Sigmoid colon (tissue), 7 donors: ENCODE measurements at places on chromosomes 16 and 17. TPM values are rescaled to one million over a fixed set of nuclear protein-coding genes. Genes with fewer than 3 reads are reported as not detected.

The MED13 gene
- 51.8 TPM for total RNA-seq

The RNU2-1 gene
- total RNA-seq, result not detected

The PPP1R1B gene
- total RNA-seq, result 6.0 TPM

The CD300A gene
- 3.0 TPM for total RNA-seq

The HOXB4 gene
- 8.3 TPM for total RNA-seq

The HBQ1 gene
- total RNA-seq, result not detected

GRCh38 chr17:82228842-82229697, at the start of gene SLC16A3:
Gene SLC16A3, plus strand, starts transcription at chr17:82229042. Its CDS starts 6,967 bp downstream, at chr17:82236009.
- no peaks in the 10 kb centered on the region for H3K4me1 ChIP-seq
- peaks cover 5% of the 10 kb centered on the region for H3K27me3 ChIP-seq
- peak within 1 kb of the TSS; percentile 87 for H3K27ac ChIP-seq
- peak within 1 kb of the TSS; percentile 63 for H3K4me3 ChIP-seq

GRCh38 chr17:10837921-10838320, at the start of gene PIRT:
Gene PIRT, minus strand, starts transcription at chr17:10838087. Its CDS starts 12,442 bp downstream, at chr17:10825645.
- H3K36me3 ChIP-seq, result no peaks in the 10 kb centered on the region
- H3K27me3 ChIP-seq, result no peaks in the 10 kb centered on the region
- no peaks in the 10 kb centered on the region for H3K4me1 ChIP-seq
- DNase-seq, result no peak

GRCh38 chr17:5631958-5632590, 47.8 kb upstream of the NLRP1 start:
- no peaks in the 10 kb centered on the region for H3K27me3 ChIP-seq
- H3K36me3 ChIP-seq, result no peaks in the 10 kb centered on the region
- no peak overlapping the region for H3K4me3 ChIP-seq
- no peak for DNase-seq
- no peak overlapping the region for H3K27ac ChIP-seq

DNA sequence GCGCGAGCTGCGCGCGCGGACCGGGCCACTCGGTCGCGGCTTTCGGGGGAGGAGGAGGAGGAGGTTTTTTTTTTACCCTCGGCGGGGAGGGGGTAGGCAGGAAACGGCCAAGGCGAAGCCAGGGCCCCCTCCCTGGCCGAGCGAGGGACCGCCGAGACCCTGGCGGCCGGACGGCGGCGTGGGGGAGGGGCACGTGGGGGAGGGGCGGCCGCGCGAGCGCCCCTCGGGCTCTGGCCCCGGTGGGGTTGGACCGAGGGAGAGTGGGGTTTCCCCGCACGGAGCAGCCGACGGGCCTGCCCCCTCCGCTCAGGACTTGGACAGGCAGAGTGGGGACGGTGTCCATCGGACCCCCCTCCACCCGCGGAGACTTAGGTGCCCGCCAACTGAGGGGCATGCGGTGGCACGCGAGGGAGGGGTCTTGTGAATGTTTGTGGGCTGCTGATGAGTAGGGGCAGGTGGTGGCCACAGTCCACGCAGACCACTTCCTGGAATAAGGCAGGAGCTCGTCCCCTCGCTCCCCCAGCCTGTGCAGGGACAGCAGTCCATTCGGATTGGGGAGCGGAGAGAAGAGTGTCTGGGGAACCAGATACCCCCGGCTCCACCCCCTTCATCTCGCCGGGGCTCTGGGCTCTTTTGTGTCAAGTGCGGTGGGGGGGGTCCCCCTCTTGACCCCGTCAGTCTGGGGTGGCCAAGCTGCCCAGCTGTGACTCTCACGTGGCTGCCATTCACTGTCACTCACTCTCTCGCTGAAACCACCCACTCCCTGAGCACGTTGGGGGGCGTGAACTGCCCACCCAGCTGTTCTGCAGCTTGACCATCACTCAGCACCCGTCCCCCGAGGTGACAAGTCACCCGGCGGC, 3.0 kb upstream of the CHD3 start:
- H3K36me3 ChIP-seq, result peaks cover 1% of the 10 kb centered on the region
- peak overlapping the region; percentile 68 for H3K4me3 ChIP-seq
- peak overlapping the region; percentile 93 for H3K27ac ChIP-seq

DNA sequence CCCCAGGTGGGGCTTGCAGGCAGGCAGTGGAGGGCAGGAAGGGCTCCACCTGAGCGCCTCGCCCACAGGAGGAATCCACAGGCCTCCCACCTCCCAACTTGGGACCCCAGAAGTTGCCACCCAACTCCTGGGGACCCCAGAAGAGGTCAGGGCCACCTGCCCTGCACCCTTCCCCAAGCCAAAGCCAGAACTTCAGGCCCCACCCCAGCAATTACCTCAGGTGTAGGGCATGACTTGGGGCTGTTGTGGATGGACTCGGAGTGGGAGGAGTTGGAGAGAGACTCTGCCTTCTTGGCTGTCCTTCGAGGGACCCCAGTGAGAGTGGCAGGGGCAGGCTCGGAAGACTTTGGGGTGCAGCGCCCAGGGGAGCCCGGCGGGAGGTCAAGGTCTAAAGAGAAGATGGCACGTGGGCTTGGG, 10.5 kb downstream of the TSPOAP1 start:
- no peaks in the 10 kb centered on the region for H3K36me3 ChIP-seq
- H3K27me3 ChIP-seq, result no peaks in the 10 kb centered on the region
- DNase-seq, result peak; percentile 59

DNA sequence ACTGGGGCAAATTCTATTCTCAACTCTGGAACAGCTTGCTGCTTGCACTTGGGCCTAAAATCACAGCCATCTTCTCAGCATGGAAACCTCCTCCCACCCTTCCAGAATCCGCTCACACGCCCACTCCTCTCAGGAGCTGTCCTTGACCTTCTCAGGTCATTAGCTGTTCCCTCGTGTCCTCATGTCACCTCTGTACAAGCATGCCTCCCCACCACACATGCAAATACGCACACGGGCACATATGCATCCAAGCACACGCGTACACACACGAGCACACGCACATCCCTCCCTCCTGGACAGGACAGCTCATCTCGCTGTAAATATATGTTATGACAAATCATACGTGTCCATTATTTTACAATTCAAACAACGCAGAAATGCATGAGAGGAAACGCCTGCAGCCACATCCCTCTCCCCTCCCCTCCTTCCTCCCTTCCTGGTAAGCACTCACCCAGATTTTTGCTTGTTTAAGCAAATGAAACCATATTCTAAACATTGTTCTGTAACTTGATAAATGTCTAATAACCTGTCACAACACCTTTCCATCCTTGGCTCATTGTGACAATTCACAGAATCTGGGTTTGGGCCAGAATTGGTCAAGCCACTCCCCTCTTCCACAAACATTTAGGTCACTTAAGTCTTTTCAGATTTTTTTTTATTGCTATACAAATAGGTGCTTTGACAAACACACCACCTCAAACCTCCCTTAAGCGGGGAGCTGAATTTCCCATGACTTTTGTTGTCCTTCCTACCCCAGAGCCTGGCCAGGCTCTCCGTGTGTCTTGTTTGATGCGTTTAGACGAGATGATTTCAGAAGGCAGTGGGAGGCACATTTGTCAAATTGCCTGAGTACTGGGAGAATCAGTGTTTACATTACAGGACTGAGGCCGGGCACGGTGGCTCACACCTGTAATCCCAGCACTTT, 41.7 kb downstream of the DNAH17 start:
- H3K4me3 ChIP-seq, result no peak overlapping the region
- peak; percentile 18 for DNase-seq

DNA sequence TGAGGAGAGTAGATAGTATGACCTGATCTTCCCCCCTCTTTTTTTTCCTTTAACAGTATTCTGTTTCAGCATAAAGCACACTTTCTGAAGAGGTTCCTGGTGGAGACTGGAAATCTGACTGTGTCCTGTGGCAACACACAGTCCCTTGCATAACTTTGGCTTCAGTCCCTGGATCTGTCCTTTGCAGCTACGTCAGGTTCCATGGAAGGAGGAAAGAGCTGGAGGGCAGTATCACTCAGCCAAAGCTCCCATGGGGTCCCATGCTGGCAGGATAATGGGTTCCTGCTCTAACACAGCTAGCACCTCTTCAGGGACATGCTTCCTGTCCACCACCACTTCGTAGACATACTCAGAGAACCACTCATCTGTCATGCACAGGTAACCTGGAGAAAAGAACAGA, 13.3 kb upstream of the SLC6A4 start:
- DNase-seq, result no peak
- H3K27ac ChIP-seq, result no peak overlapping the region
- no peaks in the 10 kb centered on the region for H3K4me1 ChIP-seq
- H3K36me3 ChIP-seq, result peaks cover 18% of the 10 kb centered on the region

DNA sequence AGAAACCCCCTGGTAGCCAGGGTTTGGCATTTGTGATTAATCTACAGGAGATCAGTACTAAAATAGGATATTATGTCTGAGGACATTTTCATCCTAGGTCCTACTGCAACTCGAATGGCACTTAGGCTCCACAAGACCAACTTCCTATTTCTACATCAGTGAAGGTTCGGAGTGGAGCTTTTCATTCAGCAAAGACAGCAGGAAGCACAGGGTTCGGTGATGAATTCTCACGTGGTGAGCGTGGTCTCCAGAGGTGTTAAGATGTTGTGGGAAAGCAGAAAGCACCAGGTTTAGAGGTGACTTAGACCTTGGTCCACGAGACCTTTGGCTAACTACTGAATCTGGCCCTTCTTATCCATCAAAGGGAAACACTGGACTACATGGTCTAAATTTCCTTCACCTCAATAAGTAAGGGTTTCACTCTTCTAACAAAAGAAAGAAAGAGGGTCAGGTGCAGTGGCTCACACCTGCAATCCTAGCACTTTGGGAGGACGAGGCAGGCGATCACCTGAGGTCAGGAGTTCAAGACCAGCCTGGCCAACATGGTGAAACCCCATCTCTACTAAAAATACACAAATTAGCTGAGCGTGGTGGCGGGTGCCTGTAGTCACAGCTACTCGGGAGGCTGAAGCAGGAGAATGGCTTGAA, 13.9 kb upstream of the HELZ start:
- no peak overlapping the region for H3K27ac ChIP-seq
- H3K4me1 ChIP-seq, result no peaks in the 10 kb centered on the region

DNA sequence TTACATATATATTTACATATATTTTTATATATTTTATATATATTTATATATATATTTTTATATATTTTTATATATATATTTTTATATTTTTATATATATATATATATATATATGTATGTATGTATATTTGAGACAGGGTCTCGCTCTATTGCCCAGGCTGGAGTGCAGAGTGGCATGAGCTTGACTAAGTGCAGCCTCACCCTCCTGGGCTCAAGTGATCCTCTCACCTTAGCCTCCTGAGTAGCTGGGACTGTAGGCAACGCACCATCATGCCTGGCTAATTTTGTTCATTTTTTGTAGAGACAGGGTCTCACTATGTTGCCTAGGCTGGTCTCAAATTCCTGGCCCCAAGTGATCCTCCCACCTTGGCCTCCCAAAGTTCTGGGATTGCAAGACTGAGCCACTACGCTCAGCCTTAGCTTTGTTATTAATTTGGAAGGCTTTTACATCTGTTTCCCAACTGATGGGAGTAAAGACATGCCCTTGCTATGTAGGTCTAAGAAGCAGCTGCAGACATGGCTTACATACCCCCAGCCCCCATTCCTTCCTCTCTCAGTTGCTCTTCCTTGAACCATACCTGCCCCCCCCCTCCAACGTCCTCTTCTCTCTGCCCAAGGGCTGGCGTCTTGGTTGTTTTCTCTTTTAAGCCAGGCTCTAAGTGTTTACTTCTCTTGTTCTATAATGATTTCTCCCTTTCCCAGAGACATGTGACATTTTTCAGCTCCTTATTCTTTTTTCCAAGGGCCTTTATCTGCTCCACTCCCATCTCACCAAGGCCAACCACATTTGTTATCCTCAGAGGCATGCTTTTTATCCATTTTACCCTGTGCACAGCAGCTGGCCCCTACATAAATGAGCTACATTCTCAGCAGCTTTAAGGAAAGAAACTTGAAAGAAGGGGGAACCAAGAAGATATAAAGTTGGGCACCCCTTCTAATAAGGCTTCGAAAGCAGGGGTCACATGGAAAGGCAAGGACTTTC, 64.2 kb upstream of the ATF7IP2 start:
- H3K4me3 ChIP-seq, result no peak overlapping the region
- no peaks in the 10 kb centered on the region for H3K27me3 ChIP-seq
- no peaks in the 10 kb centered on the region for H3K4me1 ChIP-seq
- no peak overlapping the region for H3K27ac ChIP-seq

- no peaks in the 10 kb centered on the region for H3K36me3 ChIP-seq
- H3K27ac ChIP-seq, result no peak overlapping the region
- no peak overlapping the region for H3K4me3 ChIP-seq
Measured at GRCh38 chr16:84410361-84411138, 42.2 kb downstream of the ATP2C2 start.

GRCh38 chr16:3964686-3965290, 84.3 kb upstream of the CREBBP start:
- H3K27me3 ChIP-seq, result no peaks in the 10 kb centered on the region
- DNase-seq, result no peak
- no peaks in the 10 kb centered on the region for H3K4me1 ChIP-seq
- H3K36me3 ChIP-seq, result no peaks in the 10 kb centered on the region
